ENCODE measurements at places on chromosomes 7 and 10.

GRCh38 chr10:51683031-51683691 lies 16.2 kb downstream of the CSTF2T start:
- DNase-seq: no peak

DNA sequence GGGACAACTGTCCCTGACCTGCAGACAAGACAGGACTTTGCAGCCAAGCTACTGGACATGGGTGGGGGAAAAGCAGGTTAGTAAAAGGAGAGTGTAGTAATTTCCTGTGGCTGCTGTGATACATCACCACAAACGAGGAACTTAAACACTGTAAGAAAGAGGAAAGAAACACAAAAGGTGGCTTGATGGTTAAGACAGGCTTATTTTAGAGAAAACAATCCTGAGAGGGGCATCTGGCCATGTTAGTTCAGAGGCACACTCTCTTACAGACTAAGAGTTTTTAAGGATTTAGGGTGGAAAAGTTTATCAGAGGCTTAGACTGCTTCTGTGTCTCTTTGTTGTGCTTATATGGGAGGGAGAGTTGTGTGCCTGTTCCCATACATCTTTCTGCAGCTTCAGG lies 667.0 kb downstream of the TYW1 start:
- no peak for DNase-seq

GRCh38 chr10:96133135-96133534 lies 3.0 kb downstream of the ZNF518A start:
- DNase-seq: no peak

GRCh38 chr7:156117542-156118247 lies 305.4 kb upstream of the SHH start:
- no peak for DNase-seq

DNA sequence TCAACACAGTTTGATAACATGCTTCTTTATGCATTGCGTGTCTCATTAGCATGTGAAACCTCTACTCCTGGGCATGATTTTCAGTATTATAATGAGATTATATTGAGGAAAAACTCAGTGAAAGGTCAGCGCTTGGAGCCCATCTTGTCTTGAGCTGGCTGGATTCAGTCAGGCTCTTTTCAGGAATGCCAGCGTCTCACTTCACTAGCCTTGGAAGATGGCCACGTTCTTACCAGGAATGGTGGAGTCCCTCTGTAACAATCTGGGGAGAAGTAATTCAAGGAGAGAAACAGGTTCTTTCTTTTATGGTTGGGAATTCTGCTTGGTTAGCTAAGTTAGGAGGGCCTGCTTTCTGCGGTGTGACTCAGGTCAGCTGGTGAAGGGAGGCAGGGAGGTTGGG lies 241.0 kb downstream of the GALNT17 start:
- no peak for DNase-seq

GRCh38 chr7:154919344-154920225 lies 83.3 kb downstream of the PAXIP1 start:
- no peak for DNase-seq

DNA sequence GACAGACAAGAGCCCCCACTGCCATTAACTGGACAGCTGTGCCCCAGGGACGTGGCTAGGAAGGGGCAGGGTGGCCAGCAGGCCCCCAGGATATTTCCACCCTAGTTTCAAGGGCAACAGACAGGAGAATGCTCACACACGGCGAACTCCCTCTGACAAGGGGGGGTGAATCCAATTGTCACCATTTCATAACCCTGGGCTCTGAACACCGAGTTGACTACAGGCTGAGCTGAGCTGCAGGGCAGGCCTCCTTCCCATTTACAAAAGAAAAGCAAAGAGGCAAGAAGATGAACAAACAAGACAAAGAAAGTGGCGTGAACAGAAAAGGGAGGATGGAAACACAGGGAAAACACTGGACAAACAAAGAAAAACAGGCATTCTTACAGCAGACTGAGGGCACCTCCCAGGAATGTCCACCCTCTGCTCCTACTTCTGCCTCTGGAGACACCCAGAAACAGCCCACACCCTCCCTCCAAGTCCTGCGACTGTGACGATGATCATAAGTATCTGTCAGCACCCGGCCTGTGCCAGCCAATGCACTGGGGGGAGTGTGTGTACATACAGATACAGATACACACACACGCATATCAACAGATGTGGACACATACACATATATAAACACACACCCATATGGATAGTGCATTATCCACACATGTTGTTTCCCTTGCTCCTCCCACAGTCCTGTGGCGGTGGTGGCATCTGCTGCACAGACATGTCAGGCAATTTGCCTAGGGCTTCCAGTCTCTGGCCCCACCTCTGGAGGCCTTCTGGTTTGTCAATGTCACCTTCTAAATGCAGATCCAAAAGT lies 66.2 kb downstream of the FAM53B start:
- no peak for DNase-seq

DNA sequence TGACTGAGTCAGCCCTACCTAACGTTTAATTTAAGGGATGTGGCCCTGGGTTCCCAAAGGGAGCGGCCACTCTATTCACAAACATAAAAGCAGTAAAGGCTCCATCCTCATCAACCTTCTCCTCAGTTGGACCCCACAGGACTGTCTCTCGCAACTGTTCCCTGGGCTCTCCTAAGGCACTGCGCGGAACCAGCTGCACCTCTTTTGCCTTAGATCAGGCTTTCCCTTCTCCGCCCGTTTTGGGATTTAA lies 689 bp upstream of the GTPBP4 start:
- no peak for DNase-seq

DNA sequence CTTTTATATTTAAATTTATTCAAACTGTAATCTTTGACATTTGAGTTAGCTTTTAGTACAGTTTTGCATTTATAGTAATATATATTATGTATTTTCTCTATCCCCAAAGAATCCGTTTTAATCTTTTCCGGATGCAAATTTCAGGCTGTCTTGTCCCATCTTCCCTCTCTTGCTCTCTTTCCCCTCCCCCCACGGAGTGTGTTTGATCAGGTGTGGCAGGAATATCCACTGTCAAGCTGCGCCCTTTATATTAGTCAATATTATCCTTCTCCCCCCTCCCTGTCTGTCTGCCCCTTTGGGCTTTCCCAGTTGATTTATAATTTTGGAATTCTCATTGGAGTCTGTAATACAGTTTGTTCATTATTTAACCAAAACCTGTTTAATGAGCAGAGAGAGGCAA lies 19.0 kb downstream of the GBF1 start:
- DNase-seq: no peak

GRCh38 chr10:13734151-13734550 lies 147.4 kb downstream of the PRPF18 start:
- DNase-seq: no peak

DNA sequence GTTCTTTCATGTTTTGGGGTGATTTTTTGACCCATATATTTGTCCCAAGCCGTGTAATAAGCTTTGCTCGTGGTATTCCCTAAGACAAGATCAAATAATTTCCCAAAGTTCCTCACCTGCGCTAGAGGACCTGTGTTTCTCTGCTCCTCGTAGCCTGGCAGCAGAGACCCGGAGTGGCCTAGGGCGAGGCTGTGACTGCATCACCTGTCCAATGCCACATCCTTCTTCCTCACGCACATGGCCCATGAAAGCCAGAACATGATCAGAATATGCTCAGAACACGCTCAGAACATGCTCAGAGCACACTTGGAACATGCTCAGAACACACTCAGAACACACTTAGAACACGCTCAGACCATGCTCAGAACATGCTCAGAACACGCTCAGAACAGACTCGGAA lies 23.8 kb downstream of the EN2 start:
- no peak for DNase-seq

GRCh38 chr7:52691257-52691656 lies 344.2 kb upstream of the POM121L12 start:
- no peak for DNase-seq

DNA sequence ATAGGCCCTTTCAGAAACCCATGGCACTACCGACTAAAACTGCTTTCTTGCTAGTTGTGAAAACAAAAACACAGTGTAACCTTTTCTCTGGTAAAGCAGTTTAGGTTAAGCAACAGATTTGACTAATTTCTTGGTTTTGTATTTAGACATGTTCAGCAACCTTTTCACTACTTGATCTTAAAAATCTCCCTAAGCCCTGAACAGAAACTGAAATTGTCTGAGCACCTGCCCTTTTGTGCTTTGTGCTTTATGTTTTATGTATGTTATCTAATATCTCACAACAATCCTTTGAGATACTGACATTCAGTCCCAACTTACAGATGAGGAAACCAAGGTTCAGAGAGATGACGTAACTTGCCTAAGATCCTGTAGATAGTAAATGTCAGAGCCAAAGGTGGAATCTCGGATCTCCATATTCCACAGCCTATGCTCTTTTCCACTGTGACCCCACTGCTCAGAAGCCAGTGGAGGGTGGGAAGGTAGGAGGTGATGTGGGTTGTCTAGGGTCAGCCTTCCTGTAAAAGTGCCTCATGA lies 146.6 kb downstream of the LCOR start:
- DNase-seq: no peak

DNA sequence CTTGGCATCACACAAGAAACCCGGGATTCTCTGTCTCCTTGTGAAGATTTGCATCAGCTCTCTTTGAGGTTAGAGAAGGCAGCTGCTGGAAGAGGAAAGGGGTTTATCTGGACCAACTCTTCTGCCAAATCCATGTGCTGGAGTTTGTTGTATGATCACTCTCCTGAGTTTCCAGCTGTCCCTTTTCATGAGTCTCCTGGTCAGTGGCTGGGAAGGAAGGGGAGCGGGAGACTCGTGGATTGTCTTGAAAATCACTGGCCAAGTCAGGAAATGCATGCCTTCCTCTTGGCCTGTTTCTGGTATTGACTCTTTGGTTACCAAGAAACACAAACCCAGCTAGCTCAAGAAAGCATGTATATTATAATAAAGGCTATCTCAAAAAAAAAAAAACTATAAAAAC lies 38.8 kb downstream of the TACR2 start:
- no peak for DNase-seq

- no peak for DNase-seq
Observed at GRCh38 chr10:50866317-50866716, 19.1 kb downstream of the A1CF start.

DNA sequence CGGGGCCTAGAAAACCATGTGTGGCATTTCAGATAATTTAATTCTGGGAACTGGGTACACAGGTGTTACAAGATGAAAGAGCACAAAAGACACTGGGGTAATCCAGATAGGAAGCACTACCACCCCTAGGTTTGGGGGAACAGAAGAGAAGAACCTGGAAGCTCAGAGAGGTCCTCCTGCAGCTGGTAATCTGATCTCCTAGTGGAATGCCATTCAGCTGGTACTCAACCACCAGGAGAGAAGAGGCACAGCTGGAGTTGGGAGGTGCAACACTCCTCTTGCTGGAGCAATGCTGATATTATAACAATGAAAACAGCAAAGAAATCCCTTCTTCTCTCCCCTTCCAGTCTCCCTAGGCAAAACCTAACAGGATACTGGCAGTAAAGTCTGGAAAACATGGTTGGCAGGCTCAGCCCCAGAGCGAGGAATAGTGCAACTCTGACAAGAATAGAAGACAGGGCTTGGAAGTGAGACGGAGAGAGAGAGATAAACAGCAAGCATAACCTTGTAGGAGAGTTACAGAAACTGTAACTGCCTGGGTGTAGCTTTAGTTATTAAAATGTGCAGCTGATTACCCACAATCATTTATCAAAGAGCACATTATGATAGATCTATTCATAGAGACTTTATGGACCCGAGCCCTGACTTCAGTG lies 35.0 kb downstream of the NRF1 start:
- DNase-seq: no peak

DNA sequence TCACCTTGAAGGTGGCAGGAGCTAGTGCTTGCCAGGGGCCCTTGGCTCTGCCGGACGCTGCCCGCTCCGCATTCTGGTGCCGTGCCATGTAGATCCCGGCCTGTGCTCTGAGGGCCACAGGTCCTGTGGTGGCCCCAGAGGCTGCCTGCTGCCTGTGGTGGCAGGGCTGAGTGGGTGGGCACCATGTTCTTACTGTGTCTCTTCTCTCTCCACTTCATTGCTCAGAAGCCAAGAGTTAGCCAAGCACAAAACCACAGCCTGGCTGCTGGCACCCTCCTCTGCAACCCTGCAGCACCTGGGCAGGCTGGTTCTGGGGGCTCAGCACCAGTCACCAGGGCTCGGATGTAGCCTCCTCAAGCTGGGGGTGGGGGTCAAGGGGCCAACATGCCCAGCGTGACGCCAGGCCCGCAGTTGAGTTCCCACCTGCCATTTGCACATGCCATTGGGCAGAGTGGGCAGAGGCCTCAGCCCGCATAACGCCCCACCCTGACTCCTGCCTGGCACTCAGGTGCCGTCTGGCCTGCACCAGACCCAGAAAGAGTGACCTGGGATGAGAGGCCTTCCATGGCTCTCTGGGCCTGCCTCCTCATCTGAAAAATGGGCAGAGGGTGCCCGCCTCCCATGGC lies 16.3 kb downstream of the ZMIZ1 start:
- DNase-seq: no peak

DNA sequence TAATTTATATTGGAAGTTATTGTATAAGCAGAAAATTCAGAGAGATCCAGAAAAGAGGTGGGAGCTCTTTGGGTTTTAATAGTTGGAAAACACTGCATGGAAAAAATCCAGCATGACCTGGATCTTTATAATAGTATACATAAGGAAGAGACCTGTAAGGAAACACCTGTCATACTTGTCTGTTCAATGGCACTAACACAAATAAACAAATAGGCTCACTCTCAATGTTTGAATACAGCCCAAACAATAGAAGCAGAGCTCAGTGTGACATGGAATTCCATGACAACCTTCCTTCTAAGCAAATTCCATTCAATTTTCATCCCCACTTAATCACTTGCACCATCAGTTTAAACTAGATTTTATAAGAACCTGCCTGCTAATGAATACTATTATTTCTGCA lies 31.7 kb downstream of the CISD1 start:
- no peak for DNase-seq

DNA sequence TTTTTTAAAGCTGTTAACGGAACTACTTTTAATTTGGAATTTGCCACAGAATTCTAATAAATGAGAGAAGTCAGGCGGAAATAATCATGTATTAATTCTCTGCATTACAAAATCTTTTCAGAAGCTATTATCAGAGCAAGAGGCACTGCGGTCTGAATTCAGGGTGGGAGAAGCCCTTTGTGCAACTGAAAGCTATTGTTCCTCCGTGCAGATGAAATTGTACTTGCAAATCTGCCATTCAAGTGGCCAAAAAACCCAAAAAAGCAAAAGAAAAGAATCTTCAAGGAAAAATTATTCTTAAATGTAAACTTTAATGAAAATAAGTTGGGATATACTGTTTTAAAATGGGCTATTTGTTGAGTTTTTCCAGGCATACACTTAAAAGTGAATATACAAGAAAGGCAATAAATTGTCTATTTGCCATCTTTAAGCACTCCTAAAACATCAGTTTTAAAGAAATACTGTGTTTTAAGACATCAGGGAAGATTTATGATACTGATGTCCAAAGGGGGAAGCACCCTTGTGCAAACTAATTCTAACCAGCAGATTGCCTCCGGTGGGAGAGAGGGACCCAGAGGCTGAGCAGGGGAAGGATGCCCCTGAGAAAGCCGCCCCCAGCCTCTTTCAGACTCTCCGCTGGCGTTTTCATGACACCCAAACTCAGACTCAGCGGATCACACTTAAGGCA lies 351.2 kb downstream of the DNAJB6 start:
- no peak for DNase-seq

GRCh38 chr7:158957510-158957906 lies 101.2 kb downstream of the DYNC2I1 start:
- DNase-seq: no peak
